ENCODE measurements at places on chromosomes 11 and 22.

DNA sequence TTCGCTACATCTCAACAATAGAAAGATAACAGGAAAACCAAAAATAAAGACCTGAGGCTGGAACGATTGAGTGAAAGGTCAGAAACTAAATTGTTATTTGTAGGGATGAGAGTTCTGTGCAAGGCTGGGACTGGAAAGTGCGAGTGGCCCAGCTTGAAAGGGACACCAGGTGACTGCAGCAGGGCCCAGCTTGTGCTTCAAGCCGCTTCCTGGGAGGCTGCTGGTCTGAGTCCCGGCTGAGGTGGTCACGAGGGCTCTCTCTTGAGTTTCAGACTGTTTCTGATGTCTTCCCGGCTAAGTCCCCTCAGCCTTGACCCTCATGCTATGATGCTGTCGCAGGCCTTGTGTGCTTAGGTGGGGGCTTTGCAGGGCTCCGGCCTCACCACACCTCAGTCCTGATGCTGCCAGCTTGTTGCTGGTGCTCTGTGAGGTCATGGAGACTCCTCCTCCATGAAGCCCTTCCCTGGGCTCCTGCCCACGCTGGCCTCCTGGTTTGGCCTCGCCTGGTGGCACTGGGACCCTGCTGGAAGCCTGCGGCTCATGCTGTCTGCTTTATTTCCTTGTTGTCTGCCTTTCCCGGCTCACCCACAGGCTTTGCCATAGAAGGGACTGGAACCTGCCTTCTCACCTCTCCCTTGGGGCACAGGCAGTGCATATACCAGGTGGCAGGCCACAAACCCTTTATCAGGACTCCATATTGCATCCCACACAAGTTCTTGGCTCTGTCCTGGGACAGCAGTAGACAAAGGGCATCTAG is 4.0 kb downstream of the BANF1 start:
- DNase-seq, result no peak

- DNase-seq, result no peak
Measured at GRCh38 chr11:118910309-118911112, 15.2 kb downstream of the BCL9L start.

GRCh38 chr11:94757037-94757735 is 11.0 kb upstream of the AMOTL1 start:
- DNase-seq, result no peak

DNA sequence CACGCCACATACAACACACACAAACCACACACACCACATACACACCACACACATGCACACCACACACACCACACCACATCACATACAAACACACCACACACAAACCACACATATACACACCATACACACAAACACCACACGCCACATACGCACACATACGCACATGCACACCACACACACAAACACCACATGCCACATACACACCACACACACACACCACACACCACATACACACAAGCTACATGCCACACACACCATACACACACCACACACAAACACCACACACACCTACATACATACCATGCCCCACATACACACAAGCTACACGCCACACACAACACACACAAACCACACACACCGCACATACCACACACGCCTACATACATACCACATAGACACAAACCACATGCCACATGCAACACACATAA is 15.7 kb upstream of the TH start:
- no peak for DNase-seq

DNA sequence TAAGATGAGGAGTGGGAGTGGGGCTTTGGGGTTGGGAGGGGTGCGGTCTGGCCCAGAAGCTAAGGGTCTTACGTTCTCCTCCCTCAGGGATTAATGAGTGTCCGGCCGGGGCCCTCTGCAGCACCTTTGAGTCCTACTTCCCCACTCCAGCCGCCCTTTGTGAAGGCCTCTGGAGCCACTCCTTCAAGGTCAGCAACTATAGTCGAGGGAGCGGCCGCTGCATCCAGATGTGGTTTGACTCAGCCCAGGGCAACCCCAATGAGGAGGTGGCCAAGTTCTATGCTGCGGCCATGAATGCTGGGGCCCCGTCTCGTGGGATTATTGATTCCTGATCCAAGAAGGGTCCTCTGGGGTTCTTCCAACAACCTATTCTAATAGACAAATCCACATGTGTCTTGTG is 4.0 kb downstream of the FOLR3 start:
- no peak for DNase-seq

DNA sequence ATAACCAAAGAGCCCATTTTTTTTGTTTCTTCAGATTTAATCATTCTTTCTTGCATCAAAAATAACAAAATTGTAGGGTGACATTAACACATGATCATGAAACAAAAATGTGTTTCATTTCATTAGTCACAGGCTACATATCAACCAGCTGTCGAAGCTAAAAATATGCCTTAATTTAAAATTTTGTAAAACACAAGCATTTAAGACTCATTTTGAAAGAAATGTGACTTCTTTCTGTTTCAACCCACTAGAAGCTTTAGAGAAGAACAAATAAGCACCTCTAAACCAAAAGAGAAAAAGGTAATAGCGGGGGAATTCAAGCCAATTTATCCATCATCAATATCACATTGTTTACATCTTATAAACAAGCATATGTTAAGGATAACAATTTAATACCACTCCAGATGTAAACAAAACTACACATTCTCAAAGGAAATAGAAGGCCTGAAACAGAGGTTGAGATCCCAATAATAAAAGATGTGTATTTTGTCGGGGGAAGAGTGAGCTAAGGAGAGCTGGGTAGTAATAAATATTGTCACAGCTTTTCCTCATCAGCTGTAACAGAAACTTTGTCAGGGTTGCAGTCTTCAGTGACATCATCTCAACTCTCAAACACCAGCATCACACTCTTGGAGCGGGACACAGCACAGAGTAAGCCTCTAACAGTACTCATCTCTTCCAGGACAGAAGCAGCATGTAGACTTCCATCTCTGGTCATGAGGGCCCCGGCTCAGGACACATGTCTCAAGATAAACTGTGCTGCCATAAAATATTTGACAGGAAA is 42.0 kb downstream of the ALG9 start:
- DNase-seq, result no peak

DNA sequence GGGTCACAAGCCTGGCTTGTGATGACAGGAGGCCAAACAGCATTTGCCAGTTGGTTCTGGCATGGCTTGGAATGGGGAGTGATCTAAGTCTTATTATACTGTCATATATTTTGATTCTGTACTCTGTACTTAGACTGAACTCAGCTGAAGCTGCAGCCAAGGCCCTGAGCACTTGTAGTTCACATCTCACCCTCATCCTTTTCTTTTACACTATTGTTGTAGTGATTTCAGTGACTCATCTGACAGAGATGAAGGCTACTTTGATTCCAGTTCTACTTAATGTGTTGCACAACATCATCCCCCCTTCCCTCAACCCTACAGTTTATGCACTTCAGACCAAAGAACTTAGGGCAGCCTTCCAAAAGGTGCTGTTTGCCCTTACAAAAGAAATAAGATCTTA is 843 bp downstream of the OR56B1 start:
- no peak for DNase-seq

- DNase-seq, result no peak
Measured at GRCh38 chr11:118147502-118147901, 5.1 kb downstream of the SCN4B start.

DNA sequence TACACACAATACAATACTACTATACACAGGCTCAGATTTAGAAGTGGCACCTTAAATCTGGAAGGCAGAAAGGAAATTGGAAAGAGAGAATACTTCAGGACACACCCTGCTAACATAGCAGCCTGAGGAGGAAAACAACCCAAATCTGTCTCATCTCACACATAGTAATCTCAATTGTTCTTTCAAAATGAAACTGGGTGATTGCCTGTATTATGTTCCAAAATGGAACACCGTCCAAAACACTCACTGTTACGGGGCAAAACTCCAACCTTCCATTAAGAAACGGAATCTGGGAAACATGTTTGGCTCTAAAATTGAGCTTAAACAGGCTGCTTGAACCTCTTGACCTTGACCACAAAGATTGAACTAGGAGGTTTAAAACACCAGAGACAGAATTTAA is 572.6 kb downstream of the OPCML start:
- no peak for DNase-seq

DNA sequence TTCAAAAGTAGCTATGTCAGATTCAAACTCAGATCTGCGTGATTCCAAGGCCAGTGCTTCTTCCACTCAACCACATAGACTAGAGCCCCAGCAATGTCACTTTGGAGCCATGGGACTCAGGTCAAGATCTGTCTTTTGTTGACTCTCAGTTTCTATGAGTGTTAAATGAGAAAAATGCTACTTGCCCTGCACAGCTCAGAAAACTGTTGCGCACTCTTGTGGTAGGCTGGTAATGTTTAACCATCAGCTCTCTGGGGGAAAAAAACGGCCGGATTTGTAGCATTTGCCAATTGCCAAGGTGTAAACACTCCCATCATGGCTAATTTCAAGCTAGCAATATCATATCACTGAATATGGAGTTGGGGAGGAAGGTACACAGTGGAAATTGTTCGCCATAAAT is 328.1 kb upstream of the SYN3 start:
- DNase-seq, result no peak

GRCh38 chr11:118522571-118523072 is 4.7 kb upstream of the TTC36 start:
- DNase-seq, result no peak

DNA sequence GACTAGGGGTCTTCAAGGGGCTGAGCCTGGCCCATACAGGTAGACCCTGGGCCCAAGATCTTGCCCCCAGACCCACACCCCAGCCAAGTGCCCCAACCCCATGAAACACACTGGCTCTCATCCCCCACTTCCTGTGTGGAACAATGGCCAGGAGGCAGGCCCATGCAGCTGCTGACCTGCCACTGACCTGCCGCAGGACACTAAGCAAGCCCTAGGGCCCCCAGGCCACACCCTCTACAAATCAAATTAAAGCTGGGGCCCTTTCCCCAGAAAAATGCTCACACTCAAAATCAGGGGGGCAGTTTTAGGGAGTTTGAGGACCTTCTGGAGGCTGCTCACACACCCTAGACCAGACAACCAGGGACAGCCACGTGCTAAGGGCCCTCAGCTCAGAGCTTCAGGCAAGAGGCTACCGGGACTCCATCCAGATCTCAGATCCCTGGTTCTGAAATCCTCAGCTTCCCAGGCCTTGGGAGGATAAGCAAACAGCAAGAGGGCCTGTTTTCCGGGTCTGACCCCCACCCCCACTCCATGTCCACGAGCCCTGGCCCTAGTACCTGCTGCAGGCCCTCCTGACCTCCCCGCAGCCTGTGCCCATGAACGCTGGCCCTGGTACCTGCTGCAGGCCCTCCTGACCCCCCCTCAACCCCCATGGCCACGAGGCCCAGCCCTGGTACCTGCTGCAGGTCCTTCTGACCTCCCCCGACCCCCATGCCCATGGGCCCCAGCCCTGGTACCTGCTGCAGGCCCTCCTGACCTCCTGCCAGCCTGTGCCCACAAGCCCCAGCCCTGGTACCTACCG is 10.0 kb downstream of the CARD10 start:
- no peak for DNase-seq

- DNase-seq, result no peak
Measured at GRCh38 chr11:65260756-65261590, 789 bp upstream of the POLA2 start.

DNA sequence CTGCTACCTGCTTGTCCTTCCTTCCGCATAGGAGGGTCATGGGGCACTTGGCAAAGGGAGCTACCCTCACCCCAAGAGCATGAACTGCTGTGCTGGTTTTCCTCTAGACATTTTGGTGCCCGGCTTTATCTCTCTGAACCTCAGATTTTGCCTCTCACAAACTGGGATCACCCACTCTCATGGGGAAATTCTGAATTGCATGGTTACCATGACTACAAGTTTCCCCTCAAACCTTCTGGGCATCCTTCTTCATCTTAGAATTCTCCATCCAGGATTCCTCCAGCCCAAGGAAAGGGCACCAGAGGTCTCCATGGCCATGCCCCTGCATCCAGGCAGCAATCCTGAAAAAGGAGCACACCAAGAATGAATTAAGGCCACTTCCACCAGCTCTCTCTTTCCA is 180.1 kb upstream of the NECTIN1 start:
- DNase-seq, result no peak

DNA sequence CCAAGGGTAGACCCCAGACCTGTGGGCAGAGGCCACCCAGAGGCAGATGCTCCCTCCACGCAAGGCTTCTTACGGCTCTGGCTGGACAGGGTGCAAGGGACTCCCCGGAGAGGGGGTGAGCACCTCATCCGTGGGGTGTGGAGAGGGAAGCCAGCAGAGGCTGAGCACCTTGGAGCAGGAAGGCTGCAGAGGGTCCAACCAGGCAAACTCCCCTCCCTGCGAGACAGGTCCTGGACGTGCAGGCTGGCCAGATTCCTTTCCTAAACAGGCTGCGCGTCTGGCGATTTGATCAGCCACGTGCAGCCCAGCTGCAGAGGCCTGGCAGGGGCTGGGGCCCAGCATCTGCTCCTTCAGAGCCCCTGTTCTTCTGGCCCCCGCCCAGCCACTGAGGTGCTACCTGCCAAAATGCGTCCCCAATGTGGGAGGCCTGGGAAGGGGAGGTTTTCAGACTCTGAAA is 49.3 kb downstream of the WNT11 start:
- no peak for DNase-seq

DNA sequence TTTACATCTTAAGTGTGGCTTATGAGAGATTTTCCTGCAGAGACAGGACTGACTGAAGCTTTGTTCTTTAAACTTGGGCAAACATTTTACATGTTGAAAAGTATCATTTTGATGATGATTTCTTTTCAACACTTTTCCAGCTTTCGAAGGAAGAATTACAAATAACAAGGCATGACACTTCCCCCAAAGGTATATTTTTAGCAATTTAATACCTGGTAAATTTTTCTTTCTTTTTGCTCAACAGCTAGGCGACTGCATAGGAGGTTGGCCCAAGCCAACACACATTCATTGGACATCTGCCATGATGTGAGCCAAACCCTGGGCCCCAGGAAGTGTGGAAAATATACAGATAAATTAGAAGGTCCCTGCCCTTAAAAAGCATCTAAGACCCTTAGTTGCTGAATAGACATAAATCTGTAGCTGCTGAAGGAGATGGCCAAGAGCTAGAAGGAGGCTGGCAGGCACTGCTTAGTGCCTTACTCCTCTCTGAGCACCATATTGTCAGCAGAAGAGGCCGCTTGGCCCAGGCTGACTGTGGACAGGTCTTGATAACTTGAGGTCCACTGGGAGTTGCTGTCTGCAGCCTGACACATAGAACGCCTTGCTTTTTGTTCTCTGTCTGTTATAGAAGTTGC is 53.3 kb upstream of the CD44 start:
- no peak for DNase-seq

DNA sequence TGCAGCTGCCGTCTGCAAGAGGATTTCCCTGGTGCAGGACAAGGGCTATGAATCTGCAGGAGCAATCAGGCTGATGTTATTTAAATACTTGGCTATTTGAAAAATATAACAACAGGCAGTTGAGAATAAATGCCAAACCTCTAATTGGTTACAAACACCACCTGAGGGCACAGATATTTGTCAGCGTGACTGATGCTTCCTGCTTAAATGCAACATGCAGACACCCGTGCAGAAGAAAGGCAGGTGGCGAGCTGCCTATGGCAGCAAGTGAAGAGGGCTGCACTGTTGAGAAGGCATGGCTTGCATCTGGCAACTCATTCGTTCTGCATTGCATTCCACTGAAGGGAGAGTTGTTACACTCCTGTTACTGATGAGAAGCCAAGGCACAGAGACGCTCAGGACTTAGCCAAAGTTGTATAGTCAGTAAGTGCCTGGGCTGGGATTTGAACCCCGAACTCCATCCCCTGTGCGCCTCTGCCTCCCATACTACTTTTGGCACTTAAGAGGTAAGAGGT is 350.6 kb downstream of the TENM4 start:
- DNase-seq, result no peak

- DNase-seq, result no peak
Measured at GRCh38 chr22:46942799-46943785, 180.6 kb downstream of the TBC1D22A start.
